Umbilical cord (tissue), 2 donors: ENCODE measurements at places on chromosomes 5 and 9.
A peak's percentile ranks its signal among the peaks of the same experiment; 100 is the strongest.

- DNase-seq: no peak
Measured at GRCh38 chr5:1288439-1289335, 6.2 kb downstream of the TERT start.

DNA sequence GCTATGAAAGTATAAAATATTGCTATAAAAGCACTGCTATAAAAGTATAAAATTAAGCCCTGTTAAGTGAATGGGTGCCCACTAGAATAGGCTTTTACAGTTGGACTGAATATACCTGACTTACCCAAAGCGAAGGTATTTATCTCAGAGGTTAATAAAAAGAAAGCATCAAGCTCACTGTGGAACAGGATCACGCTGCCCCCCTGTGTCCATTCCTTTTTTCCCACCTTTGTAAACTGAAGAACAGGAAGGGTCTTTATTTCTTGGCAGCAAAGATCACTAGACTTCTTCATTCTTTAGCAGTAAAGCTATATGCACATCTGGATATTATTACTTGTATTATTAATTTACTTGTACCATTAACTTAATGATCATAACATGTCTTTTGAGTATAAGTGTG, 22.1 kb upstream of the PLPP6 start:
- DNase-seq: no peak

DNA sequence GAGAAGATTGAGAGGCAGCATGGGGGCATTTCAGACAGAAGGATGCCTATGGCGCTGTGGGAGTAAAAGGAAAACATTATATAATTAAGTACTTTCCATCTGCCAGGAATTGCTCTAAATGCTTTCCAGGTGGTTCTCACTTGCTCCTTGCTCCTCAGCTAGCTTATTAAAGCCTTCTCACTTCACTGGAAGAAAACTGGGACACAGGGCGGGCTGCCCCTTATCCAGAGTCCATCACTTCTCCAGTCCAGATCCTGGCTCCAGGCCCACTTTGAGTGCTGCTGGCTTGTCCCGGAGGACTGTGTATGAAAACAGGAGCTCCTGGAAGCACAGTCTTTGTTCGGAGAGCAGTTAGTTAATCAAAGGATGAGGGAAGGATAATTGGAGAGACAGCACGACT, 409.9 kb upstream of the ADAMTS16 start:
- DNase-seq: no peak

DNA sequence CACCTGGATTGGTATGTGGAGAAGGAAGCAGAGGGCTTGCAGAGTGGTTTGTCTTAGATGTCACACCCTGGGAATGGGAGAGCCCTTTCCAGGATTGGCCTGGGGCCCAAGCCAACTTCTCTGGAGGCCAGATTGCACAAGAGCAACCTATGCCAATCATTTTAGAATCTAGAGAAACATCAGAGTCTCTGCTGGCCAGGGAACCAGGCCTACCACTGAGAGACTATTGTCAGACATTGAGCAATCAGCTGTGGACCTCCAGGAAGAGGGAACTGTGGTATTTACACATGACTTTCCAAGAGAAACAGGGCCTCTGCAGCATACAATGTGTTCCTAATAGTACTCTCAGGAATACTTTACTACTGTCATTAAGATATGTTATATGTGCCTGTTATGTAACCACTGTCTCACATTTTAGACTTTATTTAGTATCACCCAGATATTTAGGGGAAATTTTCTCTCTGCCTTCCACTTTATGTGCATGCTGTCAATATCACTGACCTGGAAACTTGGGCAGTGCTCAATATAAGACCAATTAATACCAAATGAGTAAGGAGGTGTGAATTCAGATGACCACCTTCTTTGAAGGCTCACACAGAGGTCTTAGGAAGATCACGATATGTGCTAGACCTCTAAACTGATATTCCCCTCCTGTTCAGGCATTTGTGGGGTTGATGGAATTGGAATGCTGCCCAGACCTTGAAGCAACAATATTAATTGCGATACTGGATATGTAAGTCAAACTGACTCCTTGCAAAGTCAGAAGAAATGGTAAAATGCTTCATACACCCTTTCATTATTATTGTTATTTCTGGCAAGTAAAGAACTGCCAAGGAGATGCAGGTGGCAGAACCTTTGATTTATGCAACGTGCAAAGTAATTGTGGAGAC, 20.5 kb upstream of the CCL28 start:
- peak; percentile 4 for DNase-seq

DNA sequence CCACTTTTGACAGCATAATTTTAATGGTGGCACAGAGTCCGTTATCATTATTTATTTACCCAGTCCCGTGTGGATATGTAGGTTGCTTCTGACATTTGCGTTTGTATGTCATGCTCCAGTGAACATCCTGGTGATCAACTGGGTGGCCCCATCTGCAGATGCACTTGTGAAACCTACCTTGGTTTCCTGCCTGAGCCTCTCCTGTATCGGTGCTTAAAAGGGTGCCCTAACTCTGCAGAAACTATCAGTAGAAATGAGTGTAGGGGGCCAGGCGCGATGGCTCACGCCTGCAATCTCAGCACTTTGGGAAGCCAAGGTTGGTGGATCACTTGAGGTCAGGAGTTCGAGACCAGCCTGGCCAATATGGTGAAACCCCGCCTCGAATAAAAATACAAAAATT, 92.1 kb upstream of the IER5L start:
- DNase-seq: no peak

- peak; percentile 50 for DNase-seq
Measured at GRCh38 chr5:147101659-147102369, 133.0 kb upstream of the STK32A start.

- no peak for DNase-seq
Measured at GRCh38 chr9:36665387-36665786, 92.7 kb downstream of the MELK start.

DNA sequence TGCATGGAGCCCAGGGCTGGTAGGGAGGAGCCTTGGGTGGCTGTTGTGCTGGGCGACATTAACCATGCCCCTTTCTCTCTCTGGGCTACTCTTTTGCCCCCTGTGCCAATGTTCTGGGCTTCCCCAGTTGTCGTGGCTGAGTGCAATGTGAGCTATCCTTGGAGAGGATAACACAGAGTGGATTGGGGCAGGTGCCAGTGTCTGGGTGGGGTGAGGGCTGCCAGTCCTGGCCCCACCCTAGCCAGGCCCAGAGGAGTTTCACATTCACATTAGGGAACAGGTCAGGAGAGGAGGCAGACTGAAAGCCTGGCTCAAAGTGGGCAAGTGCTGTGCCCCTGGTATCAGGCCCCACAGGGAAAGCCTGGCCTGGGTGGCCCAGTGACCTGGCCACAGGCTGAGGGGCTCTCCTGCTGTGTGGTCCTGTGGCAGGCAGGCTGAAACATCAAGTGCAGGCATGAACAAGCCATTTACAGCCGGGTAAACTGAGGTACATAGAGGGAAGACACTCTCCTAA, 7.5 kb upstream of the NDST1 start:
- DNase-seq: no peak

- no peak for DNase-seq
Measured at GRCh38 chr5:115817386-115817785, 927 bp upstream of the CDO1 start.

DNA sequence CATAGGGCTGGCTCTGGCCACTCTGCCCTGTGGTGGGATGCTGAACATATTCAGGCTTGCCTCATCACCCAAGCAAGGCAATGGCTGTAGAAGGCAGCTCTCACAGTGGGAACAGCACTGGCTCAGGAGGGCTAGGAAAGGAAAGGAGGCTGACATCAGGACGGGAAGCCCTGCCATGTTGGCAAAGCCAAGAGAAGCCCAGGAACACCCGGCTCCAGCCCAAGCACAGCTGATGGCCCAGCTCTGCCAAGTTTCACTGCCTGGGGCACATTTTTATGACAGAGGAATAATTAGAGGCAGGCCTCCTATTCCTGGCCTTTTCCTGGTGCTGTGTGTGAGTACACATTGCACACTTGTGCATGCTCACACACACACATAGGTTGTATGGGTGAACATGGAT, 163.6 kb upstream of the SMIM23 start:
- DNase-seq: no peak

DNA sequence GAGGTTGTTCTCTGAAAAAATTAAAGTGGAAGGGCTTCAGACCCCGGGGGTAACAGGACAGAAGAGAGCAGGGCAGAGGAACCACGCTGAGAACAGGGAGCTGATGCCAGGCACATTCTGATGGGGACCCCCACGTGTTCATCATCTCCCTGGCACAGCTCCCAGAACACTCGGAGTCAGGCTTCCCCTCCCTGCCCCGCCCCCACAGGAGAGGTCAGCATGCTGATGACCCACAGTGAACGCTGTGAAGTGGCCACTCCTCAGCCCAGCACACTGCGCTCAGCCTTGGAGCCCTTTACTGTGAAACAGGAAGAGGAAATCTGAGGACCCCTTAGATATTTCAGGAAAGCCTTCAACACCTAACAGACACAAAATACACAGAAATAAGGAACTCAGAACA, 16.4 kb downstream of the RETREG1 start:
- peak; percentile 51 for DNase-seq

DNA sequence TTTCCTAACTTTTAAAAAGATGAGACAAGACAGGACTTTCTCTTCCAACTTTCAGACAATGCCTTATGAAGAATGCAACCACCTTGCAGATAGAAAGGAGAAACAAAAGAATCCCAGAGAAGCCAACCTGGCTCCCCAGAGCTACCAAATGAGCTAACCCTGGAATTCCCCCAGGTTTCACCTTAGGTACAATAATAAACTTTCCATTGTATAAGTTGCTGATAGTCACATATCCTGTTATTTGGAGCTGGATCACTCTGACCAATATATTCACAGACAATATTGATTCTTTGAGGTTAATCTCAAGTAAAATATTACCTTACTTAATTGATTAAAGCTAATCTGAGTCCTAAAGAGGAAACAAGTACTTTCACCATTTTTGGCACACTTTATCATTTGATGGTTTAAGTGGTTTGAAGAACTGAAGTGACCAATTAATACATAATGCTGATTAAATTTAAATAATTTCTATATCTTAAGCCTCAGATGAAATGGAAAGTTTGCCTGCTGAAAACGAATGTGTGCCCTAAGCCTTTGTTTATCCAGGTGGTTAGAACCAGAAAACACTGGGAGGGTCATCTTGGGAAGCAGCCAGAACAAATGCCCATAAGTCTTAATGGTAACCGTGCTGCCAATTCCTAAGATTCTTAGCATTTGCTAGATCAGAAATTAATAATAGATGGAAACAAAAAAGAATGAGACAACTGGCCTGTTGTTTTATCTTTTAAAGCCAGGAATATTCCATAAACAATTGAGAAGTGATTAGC, 159.6 kb upstream of the SLC12A2 start:
- DNase-seq: no peak

- DNase-seq: no peak
Measured at GRCh38 chr9:7228726-7229125, 471.0 kb downstream of the KDM4C start.

GRCh38 chr5:73399775-73400174, 48.8 kb downstream of the FOXD1 start:
- no peak for DNase-seq

DNA sequence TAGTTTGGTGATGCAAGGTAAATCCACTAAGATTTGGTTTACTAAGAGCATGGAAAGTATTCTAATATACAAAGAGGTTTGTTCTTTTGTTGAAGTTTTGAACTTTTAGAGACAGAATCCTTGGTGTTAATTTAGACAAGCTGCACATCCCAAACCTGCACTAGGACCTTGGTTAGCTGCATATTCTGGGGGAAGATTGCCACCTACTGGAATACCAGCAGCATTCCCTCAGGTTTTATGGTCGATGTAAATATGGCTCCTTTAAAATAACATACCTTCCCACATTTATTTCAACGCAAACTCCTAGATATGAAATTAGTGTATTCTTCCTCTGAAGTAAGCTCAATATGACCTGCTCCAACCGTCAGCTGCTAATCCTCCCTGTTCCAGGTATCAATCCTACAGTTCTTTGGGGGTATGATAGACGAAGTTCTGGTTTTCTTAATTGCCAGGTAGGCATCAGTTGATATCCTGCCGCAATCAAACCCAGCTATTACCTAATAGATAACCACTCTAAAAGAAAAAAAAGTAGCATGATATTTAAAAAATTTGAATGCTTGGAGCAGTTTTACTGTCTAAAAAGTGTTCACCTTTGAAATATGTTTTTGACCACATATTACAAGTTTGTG, 624.1 kb downstream of the ISL1 start:
- peak; percentile 51 for DNase-seq

DNA sequence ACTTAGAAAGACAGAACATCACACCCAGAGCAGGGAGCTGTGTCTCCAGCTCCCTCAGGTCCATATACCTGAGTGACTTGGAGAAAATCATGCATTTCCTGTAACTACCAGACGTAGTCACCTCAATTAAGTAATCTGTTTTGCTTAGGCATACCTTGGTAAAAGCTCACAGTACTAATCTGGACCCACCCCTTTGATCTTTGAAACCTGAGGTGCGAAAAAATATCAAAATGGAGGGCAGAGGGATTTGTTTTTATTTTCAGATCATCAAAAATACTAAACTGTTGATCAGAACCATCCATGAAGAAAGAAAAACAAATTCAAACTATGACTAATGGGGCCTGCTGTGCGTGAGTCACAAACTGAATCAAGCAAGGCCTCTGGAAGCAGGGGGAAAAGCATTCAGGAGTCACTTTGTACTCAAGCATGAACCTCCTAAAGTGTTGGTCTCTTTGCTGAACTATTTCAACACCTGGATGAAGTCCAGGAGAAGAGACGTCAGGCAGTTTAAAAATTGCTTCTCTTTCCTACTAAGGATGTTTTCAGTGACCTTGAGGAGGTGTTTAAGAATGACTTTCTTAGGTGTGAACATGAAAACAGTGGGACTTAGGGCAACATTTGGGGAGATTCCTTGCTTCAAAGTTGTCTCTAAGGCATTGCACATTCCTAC, 76.3 kb downstream of the MUSK start:
- DNase-seq: peak; percentile 81

DNA sequence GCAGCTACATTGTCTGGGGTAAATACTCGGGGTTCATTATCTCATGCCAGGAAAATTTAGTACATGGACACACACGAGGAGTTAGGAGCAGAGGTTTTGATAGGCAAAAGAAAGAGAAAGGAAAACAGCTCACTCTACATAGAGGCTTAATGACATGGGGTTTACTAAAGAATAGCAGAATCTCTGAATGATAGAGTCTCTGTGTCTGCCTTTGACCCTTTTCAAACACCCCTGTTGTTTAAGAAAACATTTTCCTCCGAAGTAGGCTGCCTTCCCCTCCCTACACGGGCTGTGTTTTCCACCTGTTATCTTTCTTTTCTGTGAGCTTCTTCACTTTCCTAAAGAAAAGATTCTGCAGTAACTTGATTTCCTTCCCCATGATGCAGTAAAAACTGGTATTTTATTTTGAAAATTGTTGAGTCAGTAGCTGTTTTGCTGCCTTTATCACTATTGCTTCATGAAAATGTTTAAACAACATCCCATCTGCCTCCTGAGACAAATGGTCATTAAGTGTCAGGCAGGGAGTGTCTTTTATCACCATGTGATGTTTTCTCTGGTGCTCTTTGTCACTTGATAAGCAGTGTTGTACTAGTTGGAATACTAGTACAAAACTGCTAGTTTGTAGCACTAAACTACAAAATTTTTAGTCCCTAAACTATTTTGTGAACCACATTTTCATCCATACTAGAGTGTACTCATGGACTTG, 76.6 kb downstream of the PPIC start:
- DNase-seq: no peak

- DNase-seq: peak; percentile 69
Measured at GRCh38 chr9:108058135-108058814, 568.7 kb upstream of the KLF4 start.
